ENCODE measurements at places on chromosomes 6 and 20.

GRCh38 chr6:161029195-161029809 lies 37.7 kb downstream of the MAP3K4 start:
- DNase-seq = no peak

- DNase-seq = no peak
Measured at GRCh38 chr6:109079981-109080380, 14.7 kb downstream of the SESN1 start.

GRCh38 chr6:88166493-88167351 lies 575 bp upstream of the CNR1 start:
- DNase-seq = no peak

DNA sequence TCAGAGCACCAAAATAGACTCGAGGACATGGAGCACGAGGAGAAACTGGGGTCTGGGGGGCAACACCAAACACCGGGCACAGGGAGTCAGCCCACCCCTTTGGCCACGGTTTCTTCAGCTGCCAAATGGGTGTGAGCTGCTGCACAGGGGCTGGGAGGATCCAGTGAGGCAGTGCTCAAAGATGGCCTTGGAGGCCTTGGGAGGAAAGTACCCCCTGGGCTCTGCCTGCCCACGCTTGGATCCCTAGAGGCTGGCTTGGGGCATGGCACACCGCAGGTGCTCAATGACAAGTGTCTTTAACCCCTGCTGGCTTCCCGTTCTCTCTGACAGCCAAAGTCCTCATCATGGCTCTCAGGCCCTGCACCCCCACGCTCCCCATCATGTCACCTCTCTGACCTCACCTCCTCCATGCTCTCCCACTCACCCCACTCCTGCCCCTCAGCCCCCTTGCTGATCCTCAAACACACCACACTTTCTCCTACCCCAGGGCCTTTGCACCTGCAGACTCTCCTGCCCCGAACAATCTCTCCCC lies 190.3 kb downstream of the ANKRD60 start:
- DNase-seq = no peak

DNA sequence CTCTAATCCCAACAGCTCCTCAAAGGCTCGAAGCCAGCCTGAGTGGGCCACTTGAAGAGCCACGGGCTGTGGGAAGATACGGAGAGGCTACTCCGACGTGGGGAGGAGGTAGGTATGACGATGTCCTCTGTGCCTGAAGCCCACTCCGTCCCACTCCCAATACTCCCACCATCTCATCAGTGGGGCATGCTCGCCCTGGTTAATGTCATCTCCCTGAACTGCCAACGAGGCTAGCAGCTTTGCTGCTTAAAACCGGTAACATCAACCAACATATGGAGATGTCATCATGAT lies 11.1 kb downstream of the NRN1 start:
- no peak for DNase-seq

GRCh38 chr20:32140603-32141002 lies 31.1 kb downstream of the TM9SF4 start:
- no peak for DNase-seq

DNA sequence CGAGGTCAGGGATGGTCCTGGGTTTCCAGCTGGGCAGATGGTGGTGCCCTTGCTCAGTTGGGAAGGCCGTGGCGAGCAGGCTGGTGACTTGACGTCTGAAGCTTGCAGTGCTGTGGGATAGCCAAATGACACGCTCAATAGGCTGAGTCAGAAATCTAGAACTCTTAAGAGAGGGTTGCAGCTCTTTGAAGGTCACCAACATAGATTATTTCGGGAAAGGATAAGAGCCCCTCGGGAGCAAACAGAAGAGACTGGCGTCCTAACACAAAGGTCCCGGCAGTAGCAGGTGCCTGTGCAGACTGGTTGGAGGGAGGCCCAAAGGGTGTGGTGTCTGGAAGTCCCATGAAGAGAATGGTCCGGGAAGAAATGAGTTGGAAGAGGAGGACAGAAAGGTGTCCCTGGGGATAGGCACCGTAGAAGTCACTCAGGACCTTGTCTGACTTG lies 18.4 kb downstream of the PKIG start:
- no peak for DNase-seq

- no peak for DNase-seq
Measured at GRCh38 chr6:47428288-47428687, 49.3 kb upstream of the CD2AP start.

GRCh38 chr6:79719248-79719960 lies 88.3 kb downstream of the SH3BGRL2 start:
- no peak for DNase-seq

- DNase-seq = peak; percentile 58
Measured at GRCh38 chr20:45407067-45407745, 883 bp upstream of the DBNDD2 start.

GRCh38 chr6:149216459-149216858 lies 101.1 kb upstream of the TAB2 start:
- no peak for DNase-seq

DNA sequence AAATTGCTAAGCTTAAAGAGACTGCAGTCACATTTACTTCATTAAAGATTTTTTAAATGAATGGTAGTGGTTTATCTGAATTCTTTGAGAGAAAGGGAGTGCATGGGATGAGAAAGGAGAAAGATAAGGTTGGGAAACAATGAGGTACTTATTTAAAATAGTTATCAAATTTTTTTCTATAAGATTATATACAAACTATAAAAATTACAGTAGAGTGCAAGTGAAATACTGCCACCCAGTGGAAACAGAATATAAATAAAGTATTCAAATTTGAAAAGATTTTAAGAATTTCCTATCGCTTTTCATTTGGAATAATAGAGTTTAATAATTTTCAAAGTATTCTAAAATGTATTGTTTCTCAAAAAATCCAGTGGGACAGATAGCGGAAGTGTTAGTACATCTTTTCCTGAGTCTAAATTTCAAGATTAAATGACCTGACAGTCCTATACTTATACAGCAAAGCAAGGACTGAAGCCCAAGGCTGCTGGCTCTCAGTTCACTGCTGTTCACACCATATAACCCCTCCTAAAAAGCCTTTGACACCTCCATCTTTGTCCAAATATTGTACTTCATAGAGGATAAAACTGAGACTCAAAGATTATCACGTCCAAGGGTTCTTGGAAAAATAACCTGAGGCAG lies 31.1 kb downstream of the EPM2A start:
- DNase-seq = peak; percentile 8

GRCh38 chr20:62281161-62281933 lies 21.4 kb upstream of the ADRM1 start:
- DNase-seq = no peak

DNA sequence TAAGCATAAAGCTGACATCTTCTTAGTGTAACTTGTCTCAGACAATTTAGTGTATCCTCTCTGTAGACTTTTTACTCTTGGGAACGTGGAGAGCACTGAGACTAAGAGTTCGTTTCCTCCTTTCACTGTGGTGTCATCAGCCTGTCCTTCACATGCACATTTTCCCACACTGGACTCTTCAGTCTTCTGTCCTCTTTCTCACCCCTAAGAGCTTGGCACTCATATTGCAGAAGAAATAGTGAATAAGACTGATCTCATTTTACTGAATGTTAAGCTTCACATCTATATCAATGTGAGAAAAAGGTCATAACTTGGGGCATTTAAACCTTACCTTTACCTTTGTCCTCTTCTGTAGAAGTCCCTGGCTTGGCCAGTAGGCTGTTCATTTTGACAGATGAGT lies 25.6 kb downstream of the FUCA2 start:
- no peak for DNase-seq

- no peak for DNase-seq
Measured at GRCh38 chr6:16486661-16487060, 248.3 kb downstream of the GMPR start.

DNA sequence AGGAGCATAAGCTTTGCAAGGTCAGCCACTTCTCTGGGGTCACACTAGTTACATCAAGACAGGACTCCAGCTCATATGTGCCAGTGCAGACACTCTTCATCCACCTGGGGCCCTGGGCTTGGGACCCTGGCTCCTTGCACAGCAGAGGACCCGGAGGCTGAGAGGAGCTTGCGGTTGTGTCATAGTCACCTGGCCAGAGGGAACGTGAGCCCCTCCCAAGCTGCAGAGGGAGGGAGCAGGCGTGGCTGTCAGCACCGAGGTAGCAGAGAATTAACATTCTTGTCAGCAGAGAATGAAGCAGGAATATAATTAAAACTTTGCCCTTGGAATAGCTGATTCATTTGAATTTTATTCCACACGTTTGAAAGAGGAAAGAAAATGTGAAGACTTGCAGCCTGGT lies 36.8 kb downstream of the BCAS4 start:
- no peak for DNase-seq

DNA sequence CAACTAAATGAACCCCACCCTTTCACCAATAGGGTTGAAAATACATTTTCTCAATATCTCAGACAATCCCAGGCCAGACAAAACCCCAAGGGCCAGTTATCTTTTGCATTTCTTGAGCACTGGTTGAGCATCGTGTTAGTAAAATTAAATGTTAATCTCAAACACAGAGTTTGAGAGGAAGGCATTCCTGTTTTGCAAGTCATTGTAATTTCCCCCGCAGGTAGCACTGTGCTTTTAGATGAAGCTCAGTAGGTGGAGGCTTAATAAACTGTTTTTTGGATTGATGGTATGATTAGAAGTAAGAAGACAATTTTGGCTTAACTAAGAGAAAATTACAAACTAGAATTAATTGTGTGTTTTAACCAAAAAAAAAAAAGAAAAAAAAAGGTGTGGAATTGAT lies 998.6 kb upstream of the FLRT3 start:
- no peak for DNase-seq

DNA sequence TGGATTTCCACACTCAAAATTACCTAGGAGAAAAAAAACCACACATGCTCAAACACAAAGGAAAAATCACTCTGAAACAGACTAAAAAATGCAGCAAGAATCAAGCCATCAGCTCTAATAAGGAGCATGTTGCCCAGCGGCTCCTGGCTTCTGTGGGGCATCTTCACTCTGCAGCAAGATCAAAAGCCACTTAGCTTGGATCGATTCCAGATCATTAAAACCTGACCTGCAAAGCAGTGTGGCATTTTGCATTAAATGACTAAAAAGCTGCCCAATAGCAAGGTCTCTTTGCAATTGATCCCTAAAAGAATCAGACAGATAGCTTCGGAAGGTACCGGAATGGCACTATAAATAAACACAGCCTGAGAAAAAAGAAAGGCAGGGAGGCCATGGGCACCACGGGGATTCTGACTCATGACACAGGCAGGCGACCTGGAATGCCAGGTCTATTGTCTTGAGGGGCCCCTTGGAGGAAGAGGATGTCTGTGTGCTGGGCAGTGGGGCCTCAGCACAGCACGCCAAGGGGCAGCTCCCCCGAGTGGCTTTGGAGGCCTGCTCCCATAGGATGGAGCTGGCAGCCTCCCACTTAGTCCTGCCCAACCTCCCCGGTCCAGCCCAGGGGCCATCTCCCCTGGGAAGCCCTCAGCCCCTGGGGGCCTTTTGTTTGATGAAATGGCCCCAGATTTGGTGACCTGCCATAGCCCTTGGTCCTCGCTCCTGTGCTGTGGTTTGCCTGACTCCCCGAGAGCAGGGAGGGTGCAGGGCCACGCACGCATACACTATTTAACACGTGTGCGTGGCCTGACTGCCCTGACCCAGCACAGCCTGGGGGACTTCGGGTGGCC lies 7.6 kb downstream of the LEMD2 start:
- DNase-seq = peak; percentile 72

DNA sequence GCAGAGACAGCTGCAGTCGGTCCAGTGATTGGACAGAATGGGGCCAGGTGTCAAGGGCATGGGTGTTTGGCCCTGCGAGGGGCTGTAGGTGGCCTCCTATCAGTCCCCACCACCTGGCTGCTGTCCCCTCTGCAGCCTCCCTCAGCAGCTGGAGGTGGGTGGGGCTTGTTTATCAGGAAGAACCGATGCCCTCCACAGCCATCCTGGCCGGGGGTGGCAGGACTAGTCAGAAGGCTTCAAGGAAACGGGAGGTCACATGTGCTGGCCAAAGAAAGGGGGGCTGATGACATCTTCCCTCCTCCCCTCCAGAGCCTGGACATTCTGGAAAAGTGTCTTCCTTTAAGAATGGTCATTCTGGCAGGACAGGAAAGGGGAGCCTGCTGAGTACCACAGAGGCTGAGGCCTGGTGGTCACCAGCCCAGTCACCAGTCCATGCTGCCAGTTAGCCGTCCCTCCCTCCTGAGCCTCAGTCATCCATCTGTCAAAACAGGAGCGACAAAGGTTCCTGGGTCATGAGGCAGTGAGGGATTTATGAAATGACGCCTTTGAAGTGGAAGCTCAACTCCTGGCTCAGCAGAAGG lies 4.1 kb downstream of the FAM210B start:
- no peak for DNase-seq

GRCh38 chr6:20402342-20403069 lies 827 bp downstream of the E2F3 start:
- DNase-seq = peak; percentile 55

Measured in RWPE1 (cell line).